ENCODE measurements at places on chromosomes 5 and 9.

- no peak for DNase-seq
Observed at GRCh38 chr5:101932599-101932998, 363.5 kb downstream of the SLCO4C1 start.

- no peak for DNase-seq
Observed at GRCh38 chr5:122310889-122311288, 1.1 kb upstream of the SNCAIP start.

DNA sequence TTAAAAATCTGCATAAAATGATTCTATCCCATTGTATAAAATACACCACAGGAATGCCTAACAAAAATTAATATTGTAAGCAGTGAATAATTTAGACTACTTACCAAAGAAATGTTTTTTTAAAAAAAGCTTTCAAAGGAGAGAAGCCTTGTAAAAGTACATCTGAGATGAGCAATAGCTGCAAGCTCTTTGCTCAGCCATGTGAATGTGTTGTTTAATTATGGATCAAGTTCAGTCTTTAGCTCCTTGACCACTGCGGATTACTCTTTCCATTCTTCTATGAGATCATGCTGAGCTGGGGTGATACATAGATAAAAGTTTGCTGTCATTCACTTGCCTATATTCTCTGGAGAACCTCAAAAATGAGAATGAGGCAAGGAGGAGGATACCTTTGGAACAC lies 782.4 kb upstream of the ZNF608 start:
- no peak for DNase-seq

DNA sequence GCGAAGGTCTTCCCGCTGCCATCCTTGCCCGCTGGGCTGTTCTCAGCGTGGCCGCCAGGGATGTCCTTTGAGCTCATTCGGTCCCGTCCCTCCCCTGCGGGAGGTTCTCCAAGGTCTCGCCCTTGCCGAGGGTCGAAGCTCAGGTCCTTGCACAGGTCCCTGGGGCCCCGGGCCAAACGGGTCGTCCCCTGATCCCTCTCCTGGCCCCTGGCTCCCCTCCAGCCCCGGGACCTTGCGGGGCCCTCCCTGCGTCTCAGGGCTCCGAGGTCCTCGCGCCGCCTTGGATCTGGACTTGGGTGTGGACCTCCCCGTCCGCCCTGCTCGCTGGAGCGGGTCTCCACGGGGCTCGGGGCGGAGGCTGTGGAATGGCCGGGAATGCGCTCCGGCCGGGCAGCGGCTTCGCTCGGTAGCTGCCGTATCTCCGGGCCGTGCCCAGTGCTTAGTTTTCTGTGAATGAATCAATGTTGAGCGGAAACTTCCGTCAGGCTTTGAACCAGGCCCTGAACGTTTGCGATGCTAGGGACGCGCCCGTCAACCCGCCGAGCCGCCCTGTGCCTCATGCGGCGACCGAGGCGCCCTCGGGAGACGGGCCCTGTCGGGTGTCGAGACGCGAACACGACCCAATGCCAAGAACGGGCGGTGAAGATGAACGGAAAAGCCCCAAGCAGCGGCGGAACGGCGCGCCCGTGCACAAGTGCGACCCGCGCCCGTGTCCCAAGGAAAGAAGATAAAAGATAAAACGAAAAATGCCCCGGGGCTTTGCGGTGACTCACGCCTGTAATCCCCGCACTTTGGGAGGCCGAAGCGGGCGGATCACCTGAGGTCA lies 780 bp downstream of the RNU6ATAC start:
- DNase-seq = peak; percentile 33

- no peak for DNase-seq
Observed at GRCh38 chr5:67652201-67652600, 455.6 kb upstream of the CD180 start.

GRCh38 chr5:22577711-22578110 lies 275.4 kb downstream of the CDH12 start:
- peak; percentile 31 for DNase-seq

- DNase-seq = no peak
Observed at GRCh38 chr5:158731014-158731413, 368.7 kb downstream of the EBF1 start.

DNA sequence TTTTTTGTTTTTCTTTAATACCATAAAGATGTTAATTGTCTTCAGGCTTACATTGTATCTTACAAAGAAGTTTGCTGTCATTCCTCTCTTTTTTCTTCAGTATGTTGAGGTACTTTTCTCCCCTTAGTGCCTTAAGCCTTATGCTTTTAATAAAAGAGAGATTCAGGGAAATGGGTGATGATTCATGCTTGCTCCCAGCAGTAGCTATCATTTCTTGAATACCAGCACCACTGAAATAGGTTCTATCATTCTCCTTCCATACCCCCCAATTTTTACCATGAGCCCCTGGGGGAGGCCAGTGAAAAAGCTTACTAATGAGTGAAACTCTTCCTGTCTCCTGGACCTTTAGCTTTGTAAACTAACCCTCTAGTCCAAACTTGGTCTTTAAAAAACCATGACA lies 165.0 kb downstream of the FBXL7 start:
- peak; percentile 84 for DNase-seq

DNA sequence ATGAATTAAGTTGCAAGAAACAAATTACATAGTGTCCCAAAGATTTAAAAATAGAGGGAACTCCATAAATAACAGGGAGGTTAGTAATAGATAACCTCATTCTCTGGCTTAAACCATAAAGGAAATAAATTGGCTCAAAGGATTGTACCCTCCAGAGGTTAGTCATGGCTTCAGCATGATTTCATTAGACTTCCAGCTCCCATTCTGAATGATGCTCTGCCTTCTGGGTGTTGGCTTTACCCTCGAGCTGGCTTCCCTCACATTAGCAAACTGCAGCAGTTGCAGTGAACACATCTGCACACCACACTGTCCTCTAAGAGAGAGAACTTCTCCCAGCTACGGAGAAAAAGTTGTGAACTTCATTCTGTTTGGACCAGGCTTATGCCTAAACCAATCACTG lies 70.4 kb downstream of the RGS7BP start:
- peak; percentile 10 for DNase-seq

DNA sequence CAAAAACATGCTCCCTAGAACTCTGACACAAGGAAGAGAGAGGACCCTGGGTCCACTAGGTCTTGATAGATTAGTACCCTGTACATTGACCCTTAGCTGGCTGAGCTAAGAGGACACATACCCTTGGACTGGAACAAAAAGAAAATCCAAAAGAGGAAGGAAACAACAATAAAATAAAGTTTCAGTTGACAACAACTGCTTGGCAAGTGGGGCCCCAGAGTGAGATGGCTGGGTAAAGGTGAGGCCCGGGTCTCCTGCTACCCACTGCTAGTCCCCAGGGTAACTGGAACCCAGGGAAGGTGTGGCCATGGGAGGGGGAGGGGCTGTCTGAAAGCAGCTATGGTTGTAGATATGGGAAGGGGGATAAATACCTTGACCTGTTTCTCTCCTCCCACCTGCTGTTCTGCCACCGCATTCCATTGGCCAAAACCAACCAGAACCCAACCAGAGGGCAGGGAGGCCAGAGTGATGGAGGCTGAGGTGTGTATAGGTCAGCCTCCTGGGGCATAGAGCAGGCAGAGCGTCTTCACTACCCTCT lies 11.7 kb downstream of the TAL2 start:
- no peak for DNase-seq

- DNase-seq = peak; percentile 26
Observed at GRCh38 chr5:142184988-142185387, 76.4 kb downstream of the NDFIP1 start.

DNA sequence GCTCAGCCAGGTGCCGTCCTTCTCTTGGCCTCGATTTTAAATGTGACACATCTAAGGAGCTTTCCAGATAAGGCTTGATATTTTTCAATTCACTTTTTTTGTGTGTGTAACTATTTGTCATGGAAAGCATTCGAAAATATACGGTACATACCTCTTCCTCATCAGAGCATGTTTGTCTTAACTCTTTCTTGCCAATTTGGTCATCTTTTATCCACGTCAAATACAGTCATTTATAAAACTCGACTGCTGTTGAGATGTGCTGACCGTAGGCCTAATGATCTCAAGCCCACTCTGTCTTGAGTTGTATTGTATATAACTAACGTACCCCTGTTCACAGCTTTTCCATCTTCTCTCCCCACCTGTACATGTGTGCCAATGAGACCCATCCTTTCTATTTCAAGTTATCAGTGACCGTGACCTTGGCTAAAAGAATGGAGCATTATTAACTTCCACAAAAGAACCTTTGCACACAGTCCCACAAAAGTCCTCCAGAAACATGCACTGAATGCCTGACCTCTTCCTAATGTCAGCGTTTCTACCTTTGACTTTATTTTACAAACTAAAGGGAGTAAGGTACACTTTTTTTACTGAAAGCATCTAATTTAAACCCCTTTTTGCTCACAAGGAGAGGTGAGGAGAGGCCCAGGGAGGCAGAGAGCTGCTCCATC lies 61.6 kb downstream of the IPPK start:
- DNase-seq = peak; percentile 52

- peak; percentile 58 for DNase-seq
Observed at GRCh38 chr9:92140074-92140753, 25.0 kb upstream of the SPTLC1 start.

- DNase-seq = no peak
Observed at GRCh38 chr9:113665064-113665463, 201.5 kb downstream of the RGS3 start.

DNA sequence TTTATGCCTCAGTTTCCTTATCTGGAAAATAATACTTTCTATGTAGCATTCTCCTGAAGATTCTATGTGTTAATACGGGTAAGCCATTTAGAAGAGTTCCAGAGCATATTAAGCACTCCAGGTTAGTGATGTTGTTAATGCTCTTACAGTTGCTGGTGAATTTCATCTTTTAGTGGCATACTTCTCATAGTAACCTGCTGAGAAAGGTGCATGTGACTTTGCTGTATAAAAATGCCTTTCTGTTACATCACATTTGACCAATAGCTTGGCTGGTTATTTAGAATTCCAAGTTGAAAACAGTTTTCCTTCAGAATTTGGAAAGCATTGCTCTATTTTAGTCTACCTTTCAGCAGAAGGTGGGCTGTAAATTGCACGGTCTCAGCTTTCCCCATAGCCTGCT lies 27.2 kb downstream of the GCNT1 start:
- no peak for DNase-seq
